ENCODE measurements at places on chromosomes 5 and 9.

DNA sequence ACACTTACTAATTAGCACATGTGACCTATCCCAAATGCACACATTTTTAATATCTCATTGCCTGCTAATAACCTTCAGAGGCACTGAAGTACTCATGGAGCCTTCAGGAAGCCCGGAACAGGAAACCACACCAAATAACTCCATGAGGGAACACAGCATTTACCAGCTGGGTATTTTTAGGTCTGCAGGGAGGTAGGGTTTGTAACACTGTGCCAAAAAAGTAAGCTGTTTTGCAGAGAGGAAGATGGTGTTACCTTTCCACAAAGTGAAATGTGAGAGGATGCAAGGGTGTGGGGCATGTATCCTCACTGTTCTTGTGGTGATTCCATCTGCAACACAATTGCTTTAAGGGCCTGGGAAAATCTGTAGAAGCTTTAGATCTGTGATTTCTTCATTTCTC is 64.4 kb downstream of the NUDT12 start:
- no peak for DNase-seq

DNA sequence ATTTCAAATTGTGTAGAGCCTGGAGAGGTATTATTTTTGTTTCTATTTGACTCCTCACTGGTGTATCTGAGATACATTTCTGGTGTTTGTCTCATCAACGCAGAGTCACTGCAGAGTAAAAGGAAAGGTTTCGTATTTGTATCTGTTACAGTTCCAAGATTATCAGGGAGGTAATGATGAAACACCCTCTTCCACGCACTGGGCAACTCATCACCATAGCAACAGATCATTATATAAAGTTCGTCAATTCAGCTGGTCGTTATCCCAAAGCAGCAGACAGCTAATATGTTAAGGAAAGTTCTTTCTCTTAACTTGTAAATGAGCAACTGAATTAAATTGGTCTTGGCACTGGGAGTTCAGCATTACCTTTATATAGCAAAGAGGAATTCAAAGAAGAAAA is 513.5 kb downstream of the MTRR start:
- no peak for DNase-seq

- no peak for DNase-seq
These were observed 239.2 kb downstream of the PIK3R1 start for GRCh38 chr5:68454766-68455165.

GRCh38 chr5:5231576-5231975 is 91.4 kb downstream of the ADAMTS16 start:
- no peak for DNase-seq

DNA sequence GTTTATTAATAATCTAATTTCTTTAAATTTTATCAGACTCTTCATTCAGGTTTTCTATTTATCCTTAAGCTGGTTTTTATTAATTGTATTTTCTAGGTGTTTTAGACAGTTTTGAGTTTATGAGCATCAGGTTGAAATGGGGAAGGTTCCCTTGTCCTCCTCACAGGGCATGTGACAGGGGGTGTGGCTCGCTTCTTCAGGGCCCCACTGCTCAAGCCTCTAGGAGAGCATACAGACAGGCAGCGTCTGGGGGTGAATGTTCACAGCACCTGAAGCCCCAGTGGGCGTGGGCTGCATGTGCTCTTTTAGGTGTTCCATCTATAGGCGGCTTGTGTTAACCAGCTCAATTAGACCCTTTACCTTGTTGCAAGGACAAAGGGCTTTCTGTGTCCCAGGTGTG is 78.2 kb upstream of the RUFY1 start:
- DNase-seq = no peak
